ENCODE measurements at places on chromosomes 11 and 22.

DNA sequence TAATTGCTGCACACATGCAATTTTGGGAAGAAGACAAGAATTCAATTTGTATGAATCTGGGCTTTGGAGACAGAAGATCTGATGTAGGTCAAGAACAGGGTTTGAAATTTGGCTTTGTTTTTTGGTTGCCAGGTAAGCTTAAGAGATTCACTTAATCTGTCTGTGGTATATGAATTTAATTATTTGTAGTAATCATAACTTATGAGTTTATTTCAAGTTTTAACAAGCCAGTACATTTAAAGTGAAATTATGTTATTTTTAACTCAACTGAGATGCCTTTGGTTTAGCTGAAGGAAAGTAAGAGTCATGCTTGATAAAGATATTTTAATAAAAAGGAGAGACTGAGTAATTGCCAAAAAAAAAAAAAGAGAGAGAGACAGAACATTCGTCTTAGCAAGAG is 384.1 kb downstream of the LUZP2 start:
- DNase-seq, result no peak

DNA sequence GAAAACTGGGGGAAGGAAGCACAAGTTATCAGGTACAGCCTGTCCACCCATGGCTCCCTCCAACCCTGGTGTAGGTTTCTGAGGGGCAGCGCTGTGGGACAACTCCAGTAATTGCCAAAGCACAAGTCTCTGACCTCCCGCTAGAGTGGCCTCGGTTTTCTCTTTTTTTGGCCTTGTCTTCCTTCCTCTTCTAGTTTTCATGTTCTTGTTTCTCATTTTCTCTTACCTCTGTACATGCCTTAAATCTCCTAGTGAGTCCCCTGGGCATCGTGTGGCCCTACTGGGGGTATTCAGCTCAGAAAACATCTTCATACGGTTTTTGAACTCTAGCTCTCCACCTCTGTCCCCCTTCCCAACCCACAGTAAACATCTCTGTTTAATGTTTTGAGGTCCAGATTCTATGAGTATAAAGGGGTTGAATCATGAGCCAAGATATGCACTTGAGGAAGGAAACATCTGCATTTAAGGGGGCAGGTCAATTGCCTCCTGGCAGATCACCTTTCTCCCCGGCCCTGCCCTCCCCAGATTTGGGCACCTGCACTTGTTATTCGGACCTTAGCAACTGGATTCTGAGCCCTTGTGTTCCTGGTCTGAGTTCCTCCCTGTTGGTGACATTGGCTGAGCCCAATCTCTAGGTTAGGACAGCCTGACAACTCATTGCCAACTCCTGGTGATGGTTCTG is 8.4 kb upstream of the LMO2 start:
- DNase-seq, result no peak

GRCh38 chr22:46589141-46589748 is 30.9 kb upstream of the GRAMD4 start:
- DNase-seq, result no peak

- no peak for DNase-seq
These were observed 309.7 kb upstream of the PLET1 start for GRCh38 chr11:112570333-112570732.

DNA sequence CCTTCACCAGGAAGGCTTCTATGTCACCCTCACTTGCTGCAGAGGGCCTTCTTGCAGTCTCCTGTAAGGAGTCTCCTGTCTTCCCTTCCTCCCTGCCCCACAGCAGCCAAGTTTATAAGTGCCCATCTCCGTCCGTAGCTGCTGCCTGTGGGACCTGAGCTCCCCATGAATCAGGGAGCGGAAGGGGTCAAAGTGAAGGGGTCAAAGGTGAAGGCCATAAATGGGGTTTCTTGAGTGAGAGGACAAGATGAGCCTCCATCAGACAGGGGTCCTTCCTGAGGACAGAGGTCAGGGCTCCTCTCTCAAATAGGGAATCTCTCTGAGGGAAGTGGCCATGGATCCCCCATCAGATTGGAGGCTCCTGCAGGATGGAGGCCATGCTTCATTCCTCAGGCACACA is 44.4 kb downstream of the ARRB1 start:
- DNase-seq, result no peak

- DNase-seq, result no peak
These were observed 76.7 kb downstream of the KIAA1671 start for GRCh38 chr22:25029181-25029580.

DNA sequence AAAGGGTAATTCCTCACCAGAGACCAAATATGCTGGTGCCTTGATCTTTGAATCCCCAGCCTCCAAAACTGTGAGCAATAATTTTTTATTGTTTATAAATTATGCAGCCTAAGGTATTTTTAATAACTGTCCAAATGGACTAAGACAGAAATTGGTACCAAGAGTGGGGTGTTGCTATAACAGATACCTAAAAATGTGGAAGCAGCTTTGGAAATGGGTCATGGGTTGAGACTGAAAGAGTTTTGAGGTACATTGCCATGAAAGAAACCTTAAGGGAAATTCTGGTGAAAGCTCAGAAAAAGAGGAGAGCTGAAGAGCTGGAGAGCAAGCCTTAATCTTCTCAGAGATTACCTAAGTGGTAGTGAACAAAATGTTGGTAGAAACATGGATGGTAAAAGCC is 378.2 kb downstream of the NXPE2 start:
- no peak for DNase-seq

GRCh38 chr11:73661035-73661628 is 14.8 kb downstream of the PLEKHB1 start:
- peak; percentile 93 for DNase-seq

DNA sequence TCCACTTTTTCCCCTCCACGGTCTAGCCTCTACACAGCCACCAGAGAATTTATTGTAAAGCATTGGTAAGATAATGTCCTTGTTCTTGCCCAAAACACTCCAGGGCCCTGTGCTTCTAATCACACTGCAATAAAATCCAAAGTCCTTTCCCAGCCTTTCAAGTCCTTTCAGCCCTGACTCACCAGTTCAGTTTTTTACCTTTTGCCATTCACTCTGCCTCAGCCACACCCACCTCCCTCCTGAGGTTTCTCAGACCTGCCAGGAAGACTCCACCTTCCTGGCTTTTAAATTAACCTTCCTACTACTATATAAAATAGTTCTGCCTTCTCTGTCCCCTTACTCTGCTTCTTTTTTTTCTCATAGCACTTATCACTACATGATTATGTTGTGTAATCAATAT is 91.0 kb upstream of the ARHGAP32 start:
- no peak for DNase-seq

DNA sequence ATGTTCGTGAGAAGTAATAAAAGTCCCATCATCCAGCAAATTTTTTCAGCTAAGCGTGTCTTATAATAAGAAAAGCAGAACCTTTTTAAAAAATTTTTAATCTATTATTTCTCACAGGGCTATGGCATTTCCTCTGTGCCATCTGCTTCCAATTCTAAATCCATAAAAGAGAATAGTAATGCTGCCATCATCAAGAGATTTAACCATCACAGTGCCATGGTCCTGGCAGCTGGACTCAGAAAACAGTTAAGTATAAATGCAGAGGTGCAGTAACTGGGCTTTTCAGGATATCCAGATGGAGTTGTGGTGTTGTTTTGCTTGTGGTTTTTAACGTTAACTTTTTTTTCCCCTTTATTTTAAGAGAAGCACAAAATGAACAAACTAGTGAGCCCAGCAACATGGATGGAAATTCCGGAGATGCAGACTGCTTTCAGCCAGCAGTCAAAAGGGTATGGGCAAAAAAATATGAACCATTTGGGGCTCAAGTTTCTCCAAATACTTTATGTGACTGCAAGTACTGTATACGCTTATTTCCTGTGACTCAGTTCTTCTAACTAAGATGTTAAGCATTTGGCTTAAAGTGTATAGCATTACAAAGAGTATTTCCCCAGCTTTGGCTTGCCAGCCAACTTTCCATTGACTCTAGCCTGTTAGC is 25.2 kb downstream of the GTF2H1 start:
- no peak for DNase-seq

GRCh38 chr11:69245491-69246345 is 48.2 kb upstream of the MYEOV start:
- no peak for DNase-seq

- DNase-seq, result no peak
These were observed 5.9 kb downstream of the PTPRJ start for GRCh38 chr11:47986219-47986618.

GRCh38 chr11:77968337-77968736 is 26.1 kb downstream of the INTS4 start:
- no peak for DNase-seq

DNA sequence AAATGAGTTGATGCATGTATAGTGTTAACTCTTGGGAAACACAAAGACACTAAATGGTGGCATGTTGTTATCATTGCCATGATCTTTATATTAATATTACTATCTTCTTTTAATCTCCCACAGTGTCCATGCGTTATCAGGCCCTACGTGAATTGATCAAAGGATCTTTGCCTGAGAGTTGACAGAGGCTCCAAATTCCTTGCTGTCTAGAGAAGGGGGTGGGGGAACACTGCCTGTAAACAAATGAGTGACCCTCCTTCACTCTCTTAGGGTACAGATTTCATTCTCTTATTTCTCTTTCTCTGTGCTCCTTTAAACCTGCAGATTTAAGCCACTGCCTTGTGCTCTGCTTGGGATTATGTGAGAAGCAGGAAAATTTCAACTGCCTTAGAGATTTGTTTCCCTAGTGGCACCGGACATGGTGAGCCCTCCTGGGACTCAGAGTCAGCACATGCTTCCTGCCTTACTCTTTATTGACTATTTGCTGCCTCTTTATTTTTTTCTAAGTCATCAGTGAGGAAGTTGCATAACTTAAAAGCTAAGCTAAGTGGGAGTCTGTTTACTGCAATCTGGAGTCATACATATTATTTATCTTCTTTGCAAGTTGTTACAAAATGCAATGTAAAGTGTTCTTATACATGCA is 122.9 kb downstream of the MAML2 start:
- no peak for DNase-seq

GRCh38 chr11:102268083-102268984 is 49.0 kb upstream of the BIRC3 start:
- peak; percentile 75 for DNase-seq

DNA sequence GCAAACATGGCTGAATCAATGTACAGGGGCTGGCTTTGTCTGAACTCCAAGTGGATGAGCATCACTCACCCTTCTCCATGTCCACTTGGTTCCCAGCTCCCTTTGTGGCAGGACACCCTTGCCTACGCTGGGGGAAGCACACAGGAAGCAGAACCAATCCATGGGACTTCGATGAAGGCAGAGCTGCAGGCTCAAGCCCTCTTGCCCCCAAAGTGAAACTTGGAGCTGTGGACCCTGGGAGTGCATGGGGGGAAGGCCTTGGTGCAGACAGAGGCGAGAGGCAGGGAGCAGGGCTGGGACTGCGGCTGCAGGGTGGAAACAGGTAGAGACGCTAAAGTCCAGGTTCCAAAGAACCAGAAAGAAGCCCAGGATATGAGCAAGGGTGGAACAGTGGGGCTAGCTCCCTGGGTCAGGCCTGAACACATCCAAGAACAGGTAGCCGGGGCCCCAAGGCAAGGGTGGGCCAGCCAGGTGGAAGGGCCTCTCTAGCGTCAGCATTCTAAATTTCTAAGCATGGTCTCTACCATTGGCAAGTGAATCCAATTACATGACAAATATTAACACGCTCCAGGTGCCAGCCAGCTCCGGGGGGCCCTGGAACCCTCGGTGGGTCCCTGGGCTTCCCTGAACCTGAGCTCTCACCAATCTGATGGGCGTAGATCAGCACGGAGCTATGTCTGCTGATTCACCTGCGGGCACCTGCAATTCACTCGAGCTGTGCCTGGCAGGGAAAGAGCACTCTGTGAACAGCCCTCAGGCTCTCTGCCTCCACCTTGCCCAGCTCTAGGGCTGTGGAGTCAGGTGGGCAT is 532.8 kb downstream of the BRD1 start:
- no peak for DNase-seq

DNA sequence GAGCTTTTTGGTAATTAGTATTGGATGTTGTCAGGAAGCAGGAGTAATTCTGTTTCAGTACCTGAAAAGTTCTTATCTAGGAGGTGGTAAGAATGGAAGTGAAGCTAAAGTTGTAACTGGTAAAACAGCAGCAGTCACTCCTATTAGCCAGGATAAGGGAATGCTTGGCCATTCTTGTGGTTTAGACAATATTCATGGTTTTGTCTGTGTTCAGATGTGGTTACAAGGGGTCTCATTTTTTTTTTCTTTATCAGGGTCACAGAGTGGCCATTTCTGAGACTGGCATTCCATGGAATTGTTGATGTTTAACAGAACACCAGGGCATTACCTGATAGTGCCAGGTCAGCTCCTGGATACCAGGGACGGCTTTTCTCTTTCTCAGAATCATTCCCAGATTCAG is 23.8 kb downstream of the TAF1D start:
- DNase-seq, result no peak

GRCh38 chr11:107731941-107732688 is 20.3 kb upstream of the SLN start:
- DNase-seq, result no peak

DNA sequence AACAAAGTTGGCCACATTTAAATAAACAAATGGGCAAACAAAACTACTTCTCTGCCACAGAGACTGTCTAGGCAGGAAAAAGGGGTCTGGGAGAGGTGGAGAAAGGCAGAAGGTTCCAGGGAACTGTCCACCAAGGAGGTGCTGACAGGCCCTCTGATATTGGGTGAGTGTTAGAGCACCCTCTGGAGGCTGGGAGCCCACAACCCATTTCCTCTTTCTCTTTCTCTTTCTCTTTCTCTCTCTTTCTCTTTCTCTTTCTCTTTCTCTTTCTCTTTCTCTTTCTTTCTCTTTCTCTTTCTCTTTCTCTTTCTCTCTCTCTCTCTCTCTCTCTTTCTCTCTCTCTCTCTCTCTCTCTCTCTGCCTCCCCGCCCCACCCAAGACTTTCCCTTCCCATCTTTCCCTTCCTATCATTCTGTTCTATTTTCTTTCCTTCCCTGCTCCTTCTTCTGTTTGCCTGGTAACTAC is 912.8 kb downstream of the DLG2 start:
- peak; percentile 35 for DNase-seq

- no peak for DNase-seq
These were observed 56.5 kb downstream of the FLRT1 start for GRCh38 chr11:64092111-64092760.

DNA sequence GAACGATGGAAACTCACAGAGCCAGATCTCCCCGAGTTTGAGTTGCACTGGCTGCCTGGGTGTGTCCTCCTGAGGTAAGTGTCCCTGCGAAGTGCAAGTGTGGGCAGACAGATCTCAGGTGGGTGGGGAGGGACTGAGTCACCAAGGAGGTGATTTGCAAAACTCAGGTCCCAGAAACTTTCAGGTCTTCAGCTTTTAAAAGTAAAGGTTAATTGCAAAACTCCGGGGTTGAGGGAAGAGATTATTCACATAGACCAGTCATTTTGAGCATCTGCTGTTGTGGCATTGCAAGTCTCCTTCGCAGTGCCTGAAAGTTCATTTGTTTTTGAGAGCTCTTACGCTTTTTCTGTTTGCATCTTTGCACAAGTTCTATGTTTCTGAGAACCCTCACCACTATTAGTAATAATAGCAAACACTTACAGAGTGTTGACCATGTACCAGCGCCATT is 7.1 kb downstream of the CD44 start:
- DNase-seq, result peak; percentile 77

DNA sequence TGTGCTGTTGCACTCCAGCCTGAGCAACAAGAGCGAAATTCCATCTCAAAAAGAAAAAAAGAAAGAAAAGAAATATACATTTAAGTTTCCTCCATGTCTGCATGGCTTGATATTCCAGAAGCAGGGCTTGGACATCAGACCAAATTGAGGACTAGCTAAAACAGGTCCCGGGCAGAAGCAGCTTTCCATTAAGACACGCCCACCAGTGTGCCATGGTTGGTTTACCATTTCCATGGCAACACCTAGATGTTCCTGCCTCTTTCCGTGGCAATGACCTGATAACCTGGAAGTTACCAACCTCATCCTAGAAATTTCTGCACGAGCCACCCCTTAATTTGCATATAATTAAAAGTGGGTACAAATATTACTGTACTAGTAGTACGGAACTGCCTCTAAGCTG is 111.3 kb downstream of the NAT10 start:
- no peak for DNase-seq

GRCh38 chr11:102382384-102382783 is 35.4 kb downstream of the BIRC2 start:
- DNase-seq, result no peak
